ENCODE measurements at places on chromosomes 16 and 17.

GRCh38 chr17:65193716-65194293 is 56.6 kb downstream of the RGS9 start:
- no peak for DNase-seq

DNA sequence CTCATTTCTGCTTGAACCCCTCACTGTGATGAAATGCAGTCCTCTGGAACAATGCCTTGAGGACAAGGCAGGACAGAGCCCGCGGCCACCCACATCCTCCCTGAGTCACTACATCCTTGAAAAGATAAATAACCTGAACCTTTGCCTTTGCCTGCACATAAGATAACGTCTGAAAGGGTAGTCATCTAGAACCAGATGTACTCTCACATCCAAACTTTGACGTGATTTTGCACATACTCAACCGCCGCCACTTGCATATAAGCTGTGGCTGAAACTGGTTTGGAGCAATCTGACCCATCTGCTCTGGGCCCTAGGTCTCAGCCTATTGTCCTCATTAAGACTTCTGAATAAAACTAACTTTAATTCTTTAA is 252.1 kb downstream of the PHKB start:
- no peak for DNase-seq

- no peak for DNase-seq
Observed at GRCh38 chr16:11636172-11636721, 32.0 kb upstream of the SNN start.

DNA sequence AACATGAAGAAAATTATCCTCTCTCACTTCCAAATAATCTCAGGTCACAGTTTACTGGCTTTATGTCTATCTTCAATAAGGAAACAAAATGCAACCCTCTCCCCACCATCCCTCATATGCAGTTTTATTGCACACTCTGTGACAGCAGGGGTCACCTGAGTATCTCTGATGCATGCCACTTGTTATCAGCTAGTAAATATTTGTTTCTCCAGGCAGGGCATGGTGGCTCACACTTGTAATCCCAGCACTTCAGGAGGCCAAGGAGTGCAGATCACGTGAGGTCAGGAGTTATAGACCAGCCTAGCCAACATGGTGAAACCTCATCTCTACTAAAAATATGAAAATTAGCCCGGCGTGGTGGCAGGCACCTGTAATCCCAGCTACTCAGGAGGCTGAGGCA is 61.1 kb downstream of the ADAMTS18 start:
- no peak for DNase-seq

DNA sequence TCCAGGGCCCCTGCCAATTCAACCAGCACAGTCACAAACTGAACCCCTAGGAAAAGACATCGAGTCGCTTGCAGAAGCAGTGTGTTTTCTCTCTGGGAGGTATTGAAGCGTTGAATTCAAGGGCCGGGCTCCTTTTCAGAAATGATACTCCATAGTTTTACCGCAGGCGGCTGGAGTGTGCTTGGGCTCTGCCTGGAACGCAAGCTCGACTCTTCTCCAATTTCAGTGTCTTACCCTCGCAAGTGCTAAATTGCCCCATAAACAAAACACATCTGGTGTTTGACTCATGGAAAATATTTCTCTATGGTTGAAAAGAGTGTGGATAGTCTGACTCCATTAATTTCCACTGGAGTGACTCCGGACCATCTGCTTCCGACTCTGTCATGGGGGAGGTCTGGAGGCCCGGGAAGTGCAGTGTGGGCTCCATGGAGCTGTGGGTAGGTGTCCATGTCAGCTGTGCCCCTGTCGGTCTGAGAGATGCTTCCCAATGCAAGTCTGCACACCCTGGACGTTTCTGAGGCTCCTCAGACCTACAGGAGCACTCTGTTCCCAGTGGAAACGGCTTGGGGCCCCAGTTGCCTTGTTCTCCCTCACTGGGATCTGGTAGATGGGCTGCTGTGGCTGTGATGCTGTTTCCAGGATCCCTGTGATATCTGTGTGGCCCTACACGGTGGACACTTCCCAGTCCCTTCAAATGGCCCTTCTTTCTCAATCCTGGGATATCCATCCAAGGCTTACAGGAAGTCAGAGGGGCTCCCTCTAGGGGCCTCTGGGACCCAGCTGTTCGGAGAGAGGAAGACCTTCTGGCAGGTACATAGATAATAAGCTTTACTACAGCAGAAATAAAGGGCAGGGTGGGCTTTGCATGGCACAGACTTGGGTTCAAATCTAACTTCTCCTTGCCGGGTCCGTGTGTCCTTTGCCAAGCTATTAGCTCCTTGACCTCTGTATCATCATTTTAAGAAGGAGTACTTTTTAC is 119.8 kb upstream of the CDH13 start:
- no peak for DNase-seq

GRCh38 chr16:30651124-30652004 is 604 bp downstream of the PRR14 start:
- peak; percentile 77 for DNase-seq

DNA sequence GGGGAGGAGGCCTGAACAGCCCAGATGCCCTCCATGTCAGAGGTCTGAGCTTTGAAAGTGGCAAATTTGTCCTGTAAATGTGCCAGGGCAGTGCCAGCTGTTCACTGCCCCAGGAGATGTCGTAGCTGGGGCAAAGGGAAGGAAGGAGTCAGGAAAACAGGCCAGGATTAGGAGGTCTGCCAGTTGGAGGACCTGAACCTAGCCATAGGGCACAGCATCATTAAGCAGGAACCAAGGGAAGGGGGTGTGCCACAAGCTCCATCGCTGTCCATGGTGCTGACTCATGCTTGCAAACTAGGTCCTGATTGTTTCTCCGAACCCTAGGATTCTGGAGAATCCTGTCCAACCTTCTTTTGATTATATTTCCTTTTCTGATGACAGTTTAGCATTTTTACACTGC is 124.2 kb downstream of the TMEM132E start:
- DNase-seq = peak; percentile 12

GRCh38 chr17:6101706-6102105 is 31.5 kb downstream of the WSCD1 start:
- DNase-seq = no peak

- DNase-seq = peak; percentile 30
Observed at GRCh38 chr16:48384520-48385252, 527 bp downstream of the SIAH1 start.

GRCh38 chr17:4944554-4945175 is 3.7 kb downstream of the PFN1 start:
- DNase-seq = peak; percentile 13

DNA sequence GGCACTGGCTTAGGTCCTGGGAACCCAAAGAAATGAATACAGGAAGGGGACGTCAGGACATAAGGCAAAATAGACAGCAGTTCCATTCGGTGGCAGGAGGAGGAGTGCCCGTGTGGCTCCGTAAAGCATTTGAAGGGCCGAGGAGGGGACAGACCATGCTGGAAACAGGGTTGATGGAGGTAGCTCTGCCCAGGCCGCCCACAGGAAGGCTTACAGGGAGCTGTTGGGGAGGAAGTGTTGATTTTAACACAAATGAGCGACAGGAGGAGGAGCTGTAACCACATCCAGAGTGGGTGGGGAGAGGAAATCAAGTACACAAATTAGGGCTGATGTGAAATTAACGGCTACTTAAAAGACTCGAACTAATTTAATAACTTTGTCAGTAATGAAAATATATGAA is 54.6 kb downstream of the RBFOX3 start:
- no peak for DNase-seq

DNA sequence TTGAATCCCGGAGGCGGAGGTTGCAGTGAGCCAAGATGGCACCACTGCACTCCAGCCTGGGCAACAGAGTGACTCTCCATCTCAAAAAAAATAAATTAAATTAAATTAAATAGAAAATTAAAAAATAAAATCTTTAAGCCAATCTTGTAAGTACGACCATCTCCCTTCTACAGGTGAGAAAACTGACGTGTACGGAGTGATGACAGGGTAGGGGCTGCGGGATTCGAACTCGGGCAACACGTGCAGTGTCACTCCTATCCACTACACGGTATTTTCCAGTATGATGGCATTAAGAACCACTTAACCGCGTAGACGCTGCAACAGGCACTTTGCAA is 762 bp downstream of the WDR59 start:
- DNase-seq = no peak

DNA sequence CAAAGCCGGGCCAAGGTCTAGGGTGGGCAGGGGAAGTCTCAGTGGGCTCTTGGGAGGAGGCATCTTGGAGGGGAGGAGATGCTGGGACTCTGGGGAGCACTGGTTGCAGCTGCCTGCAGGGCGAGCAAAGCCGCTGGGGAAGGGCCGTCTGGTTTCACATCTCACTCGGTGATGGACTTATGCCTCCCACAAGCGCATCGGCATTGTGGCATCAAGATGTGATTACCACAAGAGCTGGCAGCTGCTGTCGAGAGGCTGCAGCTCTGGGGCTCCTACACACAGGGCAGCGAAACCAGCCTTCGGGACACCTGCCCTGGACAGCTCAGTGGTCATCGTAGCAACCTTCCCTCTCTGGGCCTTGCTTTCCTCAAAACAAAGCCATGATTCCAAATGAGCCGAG is 3.1 kb upstream of the KCNJ12 start:
- DNase-seq = no peak

- DNase-seq = no peak
Observed at GRCh38 chr17:30346221-30346795, 12.5 kb upstream of the TMIGD1 start.

DNA sequence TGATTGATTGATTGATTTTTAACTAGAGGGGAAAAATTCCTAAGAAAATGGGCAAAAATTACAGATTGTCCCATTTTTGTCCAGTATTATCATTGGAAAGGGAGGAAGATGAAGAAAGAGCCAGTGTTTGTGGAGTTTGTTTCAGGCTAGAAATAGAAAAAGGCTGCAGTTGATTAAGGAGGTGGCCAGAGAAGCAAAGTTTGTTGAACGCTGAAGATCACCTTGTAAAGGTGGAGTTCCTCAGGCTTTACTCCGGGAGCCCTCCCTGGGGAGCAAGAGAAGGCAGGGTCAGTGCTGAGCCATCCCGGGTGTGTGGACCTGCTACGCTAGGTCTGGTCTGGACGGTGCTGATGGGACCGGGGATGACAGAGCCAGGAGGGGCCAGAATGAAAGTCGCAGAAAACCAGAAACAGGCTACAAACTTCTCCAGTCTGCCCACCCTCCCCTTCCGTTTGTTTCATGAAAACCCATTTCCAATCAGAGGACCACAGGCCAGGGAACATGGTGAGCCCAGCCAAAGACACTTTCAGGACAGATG is 222.6 kb upstream of the FOXF1 start:
- no peak for DNase-seq

DNA sequence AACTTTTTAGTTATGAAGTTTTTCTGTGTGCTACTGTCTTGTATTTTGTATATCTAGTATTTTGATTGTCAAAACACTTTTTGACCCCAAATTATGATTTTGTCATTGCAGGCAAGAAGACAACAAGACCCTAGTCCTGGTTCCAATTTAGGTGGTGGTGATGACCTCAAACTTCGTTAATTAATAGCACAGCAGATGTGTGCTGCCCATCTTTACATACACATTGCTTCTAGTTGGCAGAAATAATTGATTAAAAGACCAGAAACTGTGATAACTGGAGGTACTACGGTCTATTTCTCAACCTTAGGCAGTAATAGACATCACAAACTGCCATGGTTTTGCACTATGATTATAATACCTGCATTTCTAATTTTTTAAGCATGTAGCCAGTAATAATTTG is 11.1 kb upstream of the PHAF1 start:
- DNase-seq = no peak

- no peak for DNase-seq
Observed at GRCh38 chr16:4687946-4688673, 5.3 kb upstream of the NUDT16L1 start.

Data from CD4-positive, alpha-beta T cell treated with Interleukin-6 for 4 hours (primary cell).